ENCODE measurements at places on chromosomes 2 and 18. TPM values are rescaled to one million over a fixed set of nuclear protein-coding genes. Genes with fewer than 3 reads are reported as not detected.

DNA sequence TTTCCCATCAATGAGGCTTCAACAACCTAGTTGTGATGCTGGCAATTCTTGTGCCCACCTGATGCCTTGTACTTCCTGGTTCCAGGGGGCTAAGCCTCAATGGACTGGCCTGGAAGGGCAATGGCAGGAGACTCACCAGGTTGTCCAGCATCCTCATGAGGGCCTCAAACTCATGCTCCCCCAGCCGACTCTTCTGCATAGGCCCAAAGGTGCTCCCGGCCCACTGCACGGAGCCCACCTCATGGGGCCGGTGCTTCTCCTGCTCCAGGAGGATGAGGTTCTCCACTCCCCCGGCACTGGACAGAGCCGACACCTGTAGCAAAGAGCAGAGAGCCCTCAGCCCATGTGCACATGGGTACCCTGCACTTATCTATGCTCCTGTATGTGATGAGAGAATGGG lies 84.5 kb downstream of the ADD2 start:
- no peak for DNase-seq

DNA sequence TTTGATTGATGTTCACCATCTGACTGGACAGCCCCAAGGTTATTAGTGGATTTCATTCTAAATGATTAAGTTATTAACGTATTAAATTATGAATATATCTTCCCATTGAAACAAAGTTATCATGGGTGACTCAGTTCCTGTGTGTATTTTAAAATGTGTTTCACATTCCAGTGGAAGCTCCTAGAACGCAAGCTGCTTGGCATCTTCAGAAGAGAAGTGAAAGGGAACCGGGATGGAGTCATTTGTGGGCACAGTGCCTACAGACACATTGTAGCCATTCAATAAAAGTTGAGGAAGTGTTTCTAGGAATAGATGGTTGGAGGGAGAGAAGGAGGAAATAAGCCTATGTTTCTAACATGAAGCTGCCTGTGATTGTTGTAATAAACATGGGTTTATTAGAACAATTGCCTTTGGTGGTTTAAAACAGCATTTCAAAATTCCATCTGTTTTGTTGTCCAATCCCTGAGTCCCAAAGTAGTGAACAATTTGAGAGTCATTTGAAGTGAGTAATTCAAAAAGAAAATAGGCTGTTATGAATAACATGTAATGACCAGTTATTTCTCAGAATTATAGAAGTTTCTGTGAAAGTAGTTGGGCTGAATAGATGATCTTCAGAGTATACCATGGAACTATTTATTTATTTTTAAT lies 143.5 kb downstream of the PKP4 start:
- peak; percentile 89 for DNase-seq

DNA sequence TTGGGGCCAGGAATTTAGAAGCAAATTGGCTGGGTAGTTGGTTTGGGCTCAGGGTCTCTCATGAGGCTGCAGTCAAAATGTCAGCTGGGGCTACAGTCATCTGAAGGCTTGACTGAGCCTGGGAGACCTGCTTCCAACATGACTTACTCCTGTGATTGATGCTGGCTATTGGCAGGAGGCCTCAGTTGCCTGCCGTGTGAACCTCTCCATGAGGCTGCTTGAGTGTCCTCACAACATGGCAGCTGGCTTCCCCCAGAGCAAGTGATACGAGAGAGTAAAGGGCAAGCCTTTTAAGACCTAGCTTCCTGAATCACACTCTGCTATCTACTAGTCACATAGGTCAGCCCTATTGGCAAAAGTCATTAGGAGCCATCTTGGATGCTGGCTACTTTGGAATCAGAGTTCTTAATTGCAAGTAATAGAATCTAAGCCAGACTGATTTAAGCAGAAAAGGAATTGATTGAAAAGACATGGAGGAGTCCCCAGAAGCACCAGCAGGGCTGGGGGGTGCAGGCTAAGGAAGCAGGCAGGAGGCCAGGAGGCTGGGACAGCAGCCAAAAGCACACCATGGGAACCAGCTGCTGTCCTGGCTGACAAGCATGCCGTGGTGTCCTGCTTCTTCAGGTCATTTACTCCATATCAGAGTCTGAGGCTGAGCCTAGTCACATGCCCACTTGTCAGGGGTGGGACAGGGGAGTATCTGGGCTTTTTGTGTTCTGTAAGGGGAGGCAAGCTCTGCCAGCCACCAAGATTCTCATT lies 7.8 kb upstream of the GIGYF2 start:
- DNase-seq = peak; percentile 28

GRCh38 chr2:236744716-236745115 lies 175.1 kb downstream of the ACKR3 start:
- DNase-seq = peak; percentile 20

DNA sequence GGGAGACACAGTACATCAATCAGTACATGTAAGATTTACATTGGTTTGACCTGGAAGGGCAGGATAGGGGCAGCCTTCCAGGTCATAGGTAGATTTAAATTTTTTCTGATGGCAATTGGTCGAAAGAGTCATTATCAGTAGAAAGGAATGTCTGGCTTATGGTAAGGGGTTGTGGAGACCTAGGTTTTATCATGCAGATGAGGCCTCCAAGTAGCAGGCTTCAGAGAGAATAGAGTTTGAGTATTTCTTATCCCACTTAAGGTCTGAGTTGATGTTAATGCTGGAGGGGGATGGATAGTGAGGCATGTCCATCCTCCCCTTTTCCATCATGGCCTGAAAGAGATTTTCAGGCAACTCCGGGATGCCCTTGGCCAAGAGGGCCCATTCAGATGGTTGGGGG lies 60.7 kb downstream of the SPTBN1 start:
- DNase-seq = no peak

DNA sequence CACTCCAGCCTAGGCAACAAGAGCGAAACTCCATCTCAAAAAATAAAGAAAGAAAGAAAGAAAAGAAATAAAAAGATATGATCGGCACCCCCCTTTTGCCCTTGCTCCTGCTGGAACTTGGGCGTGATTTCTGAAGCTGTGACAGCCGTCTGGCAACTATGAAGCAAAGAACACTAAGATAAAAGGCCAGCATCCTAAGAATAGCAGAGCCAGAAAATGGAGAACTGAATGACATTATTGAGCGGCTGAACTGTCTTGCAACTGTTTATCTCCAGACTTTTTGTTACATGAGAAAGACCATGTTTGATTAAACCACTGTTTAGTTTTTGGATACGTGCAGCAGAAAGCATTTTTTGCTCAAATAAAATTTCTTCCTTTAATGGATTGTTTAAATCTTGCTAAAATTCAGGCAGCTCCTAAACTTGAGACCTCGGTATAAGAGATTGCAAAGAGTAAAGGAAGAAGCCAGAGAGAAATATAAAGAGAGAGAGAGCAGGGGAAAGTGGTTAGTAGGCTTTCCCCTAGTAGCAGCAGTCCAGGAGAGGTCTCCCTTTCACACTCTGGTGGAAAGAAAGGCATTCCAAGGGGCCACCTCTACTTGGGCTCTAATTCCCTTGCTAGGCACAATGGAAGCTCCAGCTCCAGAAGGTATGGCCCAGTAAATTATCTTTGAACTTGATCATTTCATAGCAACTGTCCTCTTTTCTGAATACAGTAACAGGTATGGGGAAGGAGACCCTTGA lies 8.2 kb upstream of the MBD2 start:
- DNase-seq = no peak

- no peak for DNase-seq
These were observed 37.5 kb downstream of the POLR1A start for GRCh38 chr2:86068136-86068588.

The SPR gene
- 39.1 TPM for total RNA-seq

The POTEE gene
- total RNA-seq = 1.7 TPM

All from Daoy (cell line).